Activated CD4-positive, CD25-positive, alpha-beta regulatory T cell treated with anti-CD3 and anti-CD28 coated beads, Interleukin-2, amount 50 U/mL, for 16 hours (primary cell): ENCODE measurements at places on chromosomes 7 and 10.

- DNase-seq: no peak
These were observed 491.7 kb downstream of the CCSER2 start for GRCh38 chr10:84820120-84820519.

GRCh38 chr7:102081244-102081627 lies 205.4 kb upstream of the SH2B2 start:
- DNase-seq: no peak

DNA sequence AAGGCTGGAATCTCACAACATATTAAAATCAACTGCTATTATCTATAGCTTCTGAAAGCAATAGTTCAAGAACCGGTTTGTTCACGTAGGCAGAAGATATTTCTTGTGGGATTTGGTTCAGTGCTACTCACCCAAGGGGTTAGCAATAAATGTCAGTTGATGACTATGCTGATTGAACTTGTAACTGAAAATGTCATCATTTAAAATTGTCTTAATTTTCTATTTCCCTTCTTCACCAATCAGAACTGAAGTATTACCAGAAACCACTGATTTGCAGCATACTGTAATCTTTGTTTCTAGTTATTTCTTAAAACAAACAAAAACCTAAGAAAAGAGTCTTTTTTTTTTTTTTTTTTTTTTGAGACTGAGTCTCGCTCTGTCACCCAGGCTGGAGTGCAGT lies 46.1 kb downstream of the CPEB3 start:
- no peak for DNase-seq

DNA sequence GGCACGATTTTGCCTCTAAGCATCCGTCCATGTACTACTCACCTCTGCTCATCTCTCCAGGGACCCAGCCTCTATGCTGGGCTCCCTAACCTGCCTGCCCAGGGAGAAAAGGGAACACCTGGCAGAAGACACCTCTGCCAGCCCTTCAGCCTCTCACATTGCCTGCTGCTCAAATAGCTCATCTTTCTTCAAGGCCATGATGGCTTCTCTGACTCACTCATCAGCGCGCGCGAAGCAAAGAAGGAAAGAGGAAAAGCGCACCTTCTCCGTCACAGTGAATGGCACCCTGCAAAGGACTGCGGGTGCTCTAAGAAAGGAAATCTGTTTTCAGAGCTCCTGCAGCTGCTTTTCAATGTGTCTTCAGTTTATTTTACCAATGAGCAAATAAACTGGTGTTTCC lies 174.0 kb downstream of the PRKAG2 start:
- DNase-seq: no peak

DNA sequence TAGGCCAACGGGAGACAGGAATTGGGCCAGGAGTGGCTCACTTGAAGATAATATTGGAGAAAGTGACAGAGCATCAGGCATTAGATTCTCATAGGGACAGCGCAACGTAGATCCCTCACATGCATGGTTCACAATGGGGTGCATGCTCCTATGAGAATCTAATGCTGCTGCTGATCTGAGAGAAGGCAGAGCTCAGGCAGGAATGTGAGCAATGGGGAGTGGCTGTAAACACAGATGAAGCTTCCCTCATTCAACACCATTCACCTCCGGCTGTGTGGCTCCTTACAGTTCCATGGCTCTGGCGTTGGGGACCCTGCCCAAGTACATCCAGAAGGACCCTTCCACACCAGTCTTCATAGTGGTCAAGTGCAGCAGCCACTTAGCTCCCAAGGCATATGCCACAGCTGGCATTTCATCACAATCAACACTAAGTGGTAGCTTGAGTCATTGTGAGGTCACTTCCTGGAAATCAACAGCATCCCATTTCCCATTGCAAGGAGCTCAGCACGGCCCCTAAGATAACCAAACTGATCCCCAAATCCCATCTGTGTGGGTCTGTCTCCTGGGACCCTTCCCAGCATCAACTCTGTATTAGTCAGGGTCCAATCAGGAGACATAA lies 174.5 kb downstream of the TPST1 start:
- no peak for DNase-seq

GRCh38 chr10:93481637-93482144 lies 443 bp downstream of the MYOF start:
- no peak for DNase-seq
